ENCODE measurements at places on chromosomes 3 and 15. TPM values are rescaled to one million over a fixed set of nuclear protein-coding genes. Genes with fewer than 3 reads are reported as not detected.

DNA sequence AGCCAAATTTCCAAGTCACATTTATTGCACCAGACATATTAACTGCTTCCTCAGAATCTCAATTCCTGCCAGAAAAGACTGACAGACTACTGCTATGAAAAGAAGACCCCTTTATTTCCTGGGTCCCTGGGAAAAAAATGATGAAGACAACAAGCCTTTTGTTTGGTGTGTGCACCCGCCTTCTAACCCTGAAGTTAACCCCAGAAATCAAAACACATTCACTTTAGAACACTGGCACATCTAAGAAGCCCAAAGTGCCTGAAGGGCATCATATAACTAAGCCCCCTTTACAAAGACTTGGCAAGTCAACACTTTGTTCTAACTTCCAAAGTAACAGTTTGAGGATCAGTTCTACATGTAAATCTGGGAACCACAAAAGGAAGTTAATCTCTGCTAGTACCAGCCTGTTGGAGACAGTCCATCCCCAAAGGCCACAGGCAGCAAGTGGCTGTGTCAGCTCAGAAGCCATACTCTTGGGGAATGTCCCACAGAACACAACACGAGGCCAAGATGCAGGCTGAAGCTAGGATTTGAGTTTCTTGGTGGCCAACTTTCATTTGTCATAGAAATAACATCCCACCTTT, 16.3 kb upstream of the ATP1B3 start:
- DNase-seq, result no peak

GRCh38 chr15:31402511-31403056, 75.9 kb downstream of the KLF13 start:
- no peak for DNase-seq

DNA sequence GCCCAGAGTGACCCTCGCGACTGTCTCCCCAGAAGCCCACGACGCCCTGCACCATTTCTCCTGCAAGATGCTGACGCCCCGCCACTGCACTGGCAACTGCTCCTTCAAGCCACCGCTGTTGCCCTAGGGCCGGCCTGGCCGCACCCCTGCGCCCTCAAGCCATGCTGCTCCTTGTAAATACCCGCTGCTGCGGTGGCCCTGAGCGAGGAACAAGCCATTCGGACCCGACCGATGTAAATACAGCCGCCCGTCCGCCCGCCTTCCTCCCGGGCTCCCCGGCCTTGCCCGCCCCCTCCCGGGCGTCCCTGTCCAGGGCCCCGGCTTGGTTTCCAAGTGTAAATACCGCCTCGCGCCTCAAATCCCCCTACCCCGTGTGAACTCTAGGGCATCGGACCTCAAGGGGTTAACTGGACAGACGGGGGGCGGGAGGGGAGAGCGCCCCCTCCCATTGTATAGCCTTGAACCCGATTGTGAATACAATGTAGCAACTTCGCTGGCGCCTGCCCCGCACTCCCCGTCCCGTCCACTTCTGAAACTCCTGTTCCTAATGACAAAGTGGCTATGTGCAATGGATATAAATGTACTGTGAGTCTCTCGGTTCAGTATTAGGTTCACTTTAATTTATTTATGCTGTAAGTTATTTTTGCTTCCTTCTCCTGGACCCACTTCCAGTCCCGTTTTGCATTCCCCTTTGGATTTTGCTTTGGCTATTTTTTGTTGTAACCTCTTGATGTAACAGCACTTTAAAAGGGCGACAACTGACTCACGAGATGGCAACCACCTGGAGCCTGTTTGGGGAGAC, 5.9 kb downstream of the RNU6-1 start:
- DNase-seq, result no peak

DNA sequence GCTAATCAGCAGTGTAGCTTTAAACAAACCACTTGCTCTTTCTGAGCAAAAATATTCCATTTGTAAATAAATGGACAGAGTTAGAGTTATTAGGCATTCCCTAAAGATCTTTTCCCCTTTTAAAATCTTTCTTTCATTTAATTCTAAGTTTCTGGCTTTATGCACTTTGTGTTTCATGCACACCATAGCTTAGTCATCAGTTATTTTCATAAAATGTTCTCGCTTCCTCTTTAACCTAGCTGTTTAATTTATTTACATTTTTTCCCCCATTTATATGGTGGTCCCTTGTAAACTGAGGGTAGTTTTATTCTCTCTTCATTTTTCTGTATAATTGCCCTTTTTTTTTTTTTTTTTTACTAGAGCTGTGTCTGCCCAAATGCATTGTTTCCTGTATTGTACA, 315.0 kb upstream of the LRRFIP2 start:
- DNase-seq, result no peak

- DNase-seq, result no peak
Measured at GRCh38 chr3:31417486-31417885, 115.2 kb upstream of the STT3B start.

The POU1F1 gene
- not detected for total RNA-seq

The TCAIM gene
- 60.5 TPM for total RNA-seq

The REC114 gene
- total RNA-seq, result not detected
